ENCODE measurements at places on chromosomes 4 and X. TPM values are rescaled to one million over a fixed set of nuclear protein-coding genes. Genes with fewer than 3 reads are reported as not detected.

Gene FRMPD3
- total RNA-seq: not detected

- DNase-seq: no peak
Measured at GRCh38 chrX:39862963-39863362, 234.8 kb downstream of the BCOR start.

- DNase-seq: no peak
Measured at GRCh38 chr4:123421937-123422781, 25.6 kb downstream of the SPRY1 start.

Gene SRPK3
- total RNA-seq: 0.05 TPM

Gene HERC6
- 11.5 TPM for total RNA-seq

Measured in dermis blood vessel endothelial cell (primary cell).